ENCODE measurements at places on chromosomes 6 and 20.

- DNase-seq, result no peak
These were observed 120.8 kb downstream of the OR2B2 start for GRCh38 chr6:27791182-27791943.

DNA sequence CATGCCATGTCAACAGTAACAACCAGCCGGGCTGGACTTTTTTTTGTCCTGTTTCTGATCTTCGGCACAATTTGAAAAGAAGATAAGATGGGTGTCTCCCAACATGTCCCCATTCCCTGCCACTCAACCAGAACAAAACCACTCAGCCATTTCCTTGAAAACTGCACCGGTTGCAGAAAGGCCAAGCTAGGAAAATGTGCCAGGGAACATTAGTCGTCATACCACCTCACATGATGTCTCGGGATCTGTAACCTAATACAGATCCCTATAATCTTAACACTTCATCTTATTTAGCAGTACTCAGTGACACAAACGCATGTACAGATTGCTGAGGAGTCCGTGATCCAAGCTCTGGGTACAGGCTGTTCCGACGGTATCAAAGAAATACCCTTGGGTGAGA lies 46.5 kb downstream of the ALDH8A1 start:
- no peak for DNase-seq

GRCh38 chr6:14468647-14469321 lies 351.2 kb downstream of the CD83 start:
- DNase-seq, result no peak

GRCh38 chr6:34697544-34697836 lies 923 bp upstream of the ILRUN start:
- no peak for DNase-seq

- no peak for DNase-seq
These were observed 16.8 kb downstream of the MAP1LC3A start for GRCh38 chr20:34575271-34575670.

DNA sequence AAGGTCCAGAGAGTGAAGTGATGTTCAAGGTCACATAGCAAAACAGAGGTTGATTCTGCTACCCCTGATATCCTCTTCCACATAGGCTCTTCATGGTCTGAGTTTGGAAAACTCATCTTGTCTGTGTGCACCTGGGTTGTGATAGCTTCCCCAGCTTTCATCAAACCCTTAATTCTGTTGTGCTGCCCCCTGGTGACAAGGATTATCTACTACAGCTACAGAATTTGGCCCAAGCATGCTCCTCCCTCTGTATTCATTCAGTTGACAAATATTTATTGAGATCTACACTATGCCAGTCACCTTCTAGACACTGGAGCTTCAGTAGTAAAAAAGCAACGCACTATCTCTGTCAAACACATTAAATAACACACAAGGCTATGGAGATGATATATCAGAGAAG lies 50.4 kb downstream of the SMPDL3A start:
- peak; percentile 45 for DNase-seq

- DNase-seq, result no peak
These were observed 33.2 kb upstream of the TASP1 start for GRCh38 chr20:13671916-13672378.

DNA sequence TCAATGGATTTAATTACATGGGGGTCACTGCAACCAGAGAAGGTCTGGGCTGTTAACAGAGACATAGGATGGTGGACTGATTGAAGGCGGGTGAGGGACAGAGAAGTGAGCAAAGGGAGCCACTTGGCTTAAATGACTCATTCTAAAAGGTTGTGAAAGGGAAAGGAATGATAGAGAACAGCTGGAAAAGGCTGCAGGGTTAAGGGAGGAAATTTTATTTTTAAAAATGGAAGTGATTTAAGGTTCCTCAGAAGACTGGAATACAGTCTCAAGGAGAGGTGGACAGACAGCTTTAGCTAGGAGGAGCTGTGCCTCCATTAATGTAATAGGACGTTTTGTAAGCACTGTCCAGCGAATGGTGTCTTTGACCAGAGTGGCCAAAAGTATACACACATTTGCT lies 46.7 kb downstream of the RGS17 start:
- DNase-seq, result no peak

DNA sequence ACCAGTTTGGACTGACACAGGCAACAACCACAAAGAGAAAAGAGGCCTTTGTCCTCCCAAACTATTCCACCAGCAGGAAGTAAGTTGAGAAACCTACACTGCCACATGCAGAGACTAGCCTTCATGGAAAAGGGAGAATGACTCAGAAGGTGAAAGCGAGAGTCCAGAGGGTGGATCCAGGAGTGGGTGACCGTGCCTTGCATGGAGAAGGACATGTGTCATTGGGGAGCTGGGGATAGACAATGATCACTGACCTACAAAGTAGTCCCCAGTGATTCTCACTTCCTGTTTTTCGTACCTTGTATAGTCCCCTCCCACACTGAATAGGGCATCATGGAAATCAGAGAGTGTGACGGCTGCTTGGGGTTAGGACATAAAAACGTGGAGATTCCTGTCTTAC lies 91.9 kb downstream of the MYLK4 start:
- DNase-seq, result no peak

- no peak for DNase-seq
These were observed 279.0 kb upstream of the ZFP64 start for GRCh38 chr20:52470561-52470960.

Measured in activated CD4-positive, alpha-beta T cell treated with anti-CD3 and anti-CD28 coated beads for 4 hours (primary cell).